ENCODE measurements at places on chromosomes 1 and 21.

- DNase-seq = no peak
These were observed 971.0 kb downstream of the AMY1C start for GRCh38 chr1:104720741-104721140.

GRCh38 chr1:113391649-113392271 lies 1.4 kb downstream of the MAGI3 start:
- DNase-seq = peak; percentile 9

GRCh38 chr1:92790867-92791266 lies 6.0 kb upstream of the EVI5 start:
- DNase-seq = no peak

GRCh38 chr1:176206006-176206960 lies 803 bp downstream of the COP1 start:
- DNase-seq = peak; percentile 76

GRCh38 chr1:60989749-60990713 lies 92.3 kb upstream of the NFIA start:
- DNase-seq = peak; percentile 93

DNA sequence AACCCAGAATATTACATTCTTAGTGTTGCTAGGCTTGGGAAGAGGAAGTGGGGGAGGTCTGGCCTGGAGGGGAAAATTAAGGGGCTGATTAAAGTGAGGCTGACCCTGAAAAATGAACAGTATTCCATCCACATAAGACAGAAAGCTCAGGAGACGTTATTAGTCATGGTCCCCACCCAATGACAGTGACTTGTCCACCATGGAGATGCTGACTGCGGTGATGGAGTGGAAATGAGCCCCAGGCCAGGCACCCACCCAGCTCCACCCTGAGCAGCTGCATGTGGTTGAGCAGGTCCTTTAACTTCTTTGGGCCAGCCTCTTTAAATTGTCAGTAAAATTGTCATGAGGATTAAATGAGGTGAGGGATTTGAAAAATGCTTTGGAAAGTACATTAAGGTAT lies 1.4 kb upstream of the SPRR4 start:
- DNase-seq = no peak

DNA sequence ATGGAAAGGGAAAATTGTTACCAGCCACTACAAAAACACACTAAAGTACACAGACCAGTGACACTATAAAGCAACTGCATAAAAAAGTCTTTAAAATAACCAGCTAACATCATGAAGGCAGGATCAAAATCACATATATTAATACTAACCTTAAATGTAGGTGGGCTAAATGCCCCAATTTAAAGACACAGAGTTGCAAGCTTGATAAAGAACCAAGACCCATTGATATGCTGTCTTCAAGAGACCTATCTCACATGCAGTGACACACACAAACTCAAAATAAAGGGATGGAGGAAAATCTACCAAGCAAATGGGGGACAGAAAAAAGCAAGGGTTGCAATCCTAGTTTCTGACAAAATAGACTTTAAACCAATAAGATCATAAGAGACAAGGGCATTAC lies 246.3 kb downstream of the SEC16B start:
- DNase-seq = no peak

- DNase-seq = no peak
These were observed 27.1 kb downstream of the CFAP57 start for GRCh38 chr1:43199093-43199726.

DNA sequence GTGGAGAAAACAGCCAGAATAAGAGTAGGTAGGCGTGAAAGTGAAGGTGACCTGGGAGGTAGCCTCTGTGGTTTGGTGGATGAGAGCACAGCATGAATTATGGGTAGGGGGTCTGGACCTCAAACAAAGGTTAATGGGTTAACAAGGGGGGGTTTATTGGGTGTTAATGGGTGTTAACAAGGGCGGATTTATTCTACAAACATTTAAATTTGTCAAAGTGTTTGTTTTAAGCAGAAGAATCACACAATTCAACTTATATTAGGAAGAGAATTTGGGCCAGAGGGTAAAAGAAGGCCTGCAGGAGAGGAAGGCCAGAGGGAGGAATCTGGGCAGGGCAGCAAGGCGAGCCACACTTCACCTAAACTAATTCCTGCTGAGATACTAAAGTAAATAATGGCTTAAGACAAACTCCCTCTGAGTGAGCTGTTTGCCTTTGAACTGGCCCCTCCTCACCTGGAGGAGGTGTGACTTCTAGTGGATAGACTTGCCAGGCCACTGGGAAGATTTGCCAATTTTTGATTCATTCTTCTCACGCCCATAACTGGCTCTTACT lies 191.7 kb downstream of the GIPC2 start:
- DNase-seq = no peak

DNA sequence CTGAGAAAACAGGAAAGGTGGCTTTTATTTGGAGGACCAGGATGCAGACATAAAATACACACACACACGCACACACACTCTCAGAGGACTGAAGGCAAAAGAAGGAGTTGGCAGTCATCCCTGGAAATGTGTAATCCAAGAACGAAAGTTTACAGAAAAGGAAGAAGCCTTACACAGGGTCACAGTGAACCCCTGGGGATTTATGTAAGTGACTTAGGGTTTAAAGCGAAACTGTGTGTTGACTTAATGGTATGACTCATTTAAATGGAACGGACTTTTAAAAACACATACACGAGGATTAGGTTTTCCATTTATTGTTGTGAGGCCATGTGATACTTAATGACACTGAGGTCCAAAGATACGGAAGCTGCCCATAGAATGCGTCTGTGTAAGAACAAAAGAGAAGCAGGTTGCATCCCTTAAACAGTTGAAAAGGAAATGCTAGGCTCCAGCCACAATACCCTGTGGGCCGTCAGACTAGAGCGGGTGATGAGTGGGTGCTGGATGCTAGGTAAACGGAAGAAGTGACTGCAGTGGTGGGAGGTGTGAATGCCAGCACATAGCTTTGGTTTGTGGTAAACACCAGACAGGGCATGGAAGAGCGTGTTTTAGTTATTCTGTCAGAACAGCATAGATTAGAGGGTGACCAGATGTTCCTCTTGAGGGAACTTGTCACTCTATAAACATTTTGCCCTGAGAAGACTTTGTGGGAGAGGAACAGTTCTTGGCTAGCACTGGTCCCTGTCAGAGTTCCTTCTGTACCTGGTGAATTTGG lies 21.6 kb upstream of the BCL10 start:
- DNase-seq = peak; percentile 96

- DNase-seq = no peak
These were observed 7.1 kb downstream of the ERVH48-1 start for GRCh38 chr21:42918291-42918690.

GRCh38 chr1:213381572-213382084 lies 330.6 kb downstream of the RPS6KC1 start:
- no peak for DNase-seq

- no peak for DNase-seq
These were observed 111.8 kb upstream of the PALMD start for GRCh38 chr1:99533909-99534637.

GRCh38 chr1:89608319-89608983 lies 24.5 kb upstream of the LRRC8C start:
- no peak for DNase-seq

DNA sequence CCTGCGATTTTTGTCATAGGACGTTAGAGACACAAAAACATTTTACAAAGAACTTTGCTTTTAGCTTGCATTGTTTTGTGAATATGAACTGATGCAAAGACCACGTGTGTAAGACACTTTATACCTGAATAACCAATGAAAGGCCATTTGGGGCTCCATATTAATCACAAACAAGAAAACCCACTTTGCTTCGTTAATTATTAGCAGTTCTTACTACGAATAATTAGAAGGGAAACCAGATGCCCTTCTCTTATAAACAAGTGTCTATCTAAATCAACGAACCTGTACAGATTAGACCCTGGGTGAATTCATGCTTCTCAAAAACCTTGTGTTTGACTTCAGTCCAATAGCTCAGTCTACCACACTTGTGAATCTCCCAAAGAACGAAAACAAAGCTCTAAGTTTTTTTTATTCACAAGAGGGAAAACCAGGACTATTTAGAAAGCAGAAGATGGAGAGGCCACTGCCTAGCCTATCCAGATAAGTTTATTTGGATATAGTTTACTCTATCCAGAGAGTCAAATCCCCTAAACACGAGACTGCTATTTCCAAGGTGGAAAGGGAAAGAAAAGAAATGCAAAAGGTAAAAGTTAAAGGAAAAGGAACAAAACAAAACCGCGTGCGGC lies 897 bp downstream of the CYYR1 start:
- DNase-seq = peak; percentile 2

GRCh38 chr1:27203946-27204345 lies 30.5 kb upstream of the WDTC1 start:
- DNase-seq = peak; percentile 8

GRCh38 chr1:153937331-153937730 lies 9.2 kb downstream of the DENND4B start:
- no peak for DNase-seq

All from adipocyte (in vitro differentiated cells).